ENCODE measurements at places on chromosomes 2 and 18.
A peak's percentile ranks its signal among the peaks of the same experiment; 100 is the strongest.

- DNase-seq = no peak
Measured at GRCh38 chr18:74376523-74376922, 60.9 kb downstream of the C18orf63 start.

- no peak for DNase-seq
Measured at GRCh38 chr2:33607251-33607721, 8.2 kb upstream of the FAM98A start.

DNA sequence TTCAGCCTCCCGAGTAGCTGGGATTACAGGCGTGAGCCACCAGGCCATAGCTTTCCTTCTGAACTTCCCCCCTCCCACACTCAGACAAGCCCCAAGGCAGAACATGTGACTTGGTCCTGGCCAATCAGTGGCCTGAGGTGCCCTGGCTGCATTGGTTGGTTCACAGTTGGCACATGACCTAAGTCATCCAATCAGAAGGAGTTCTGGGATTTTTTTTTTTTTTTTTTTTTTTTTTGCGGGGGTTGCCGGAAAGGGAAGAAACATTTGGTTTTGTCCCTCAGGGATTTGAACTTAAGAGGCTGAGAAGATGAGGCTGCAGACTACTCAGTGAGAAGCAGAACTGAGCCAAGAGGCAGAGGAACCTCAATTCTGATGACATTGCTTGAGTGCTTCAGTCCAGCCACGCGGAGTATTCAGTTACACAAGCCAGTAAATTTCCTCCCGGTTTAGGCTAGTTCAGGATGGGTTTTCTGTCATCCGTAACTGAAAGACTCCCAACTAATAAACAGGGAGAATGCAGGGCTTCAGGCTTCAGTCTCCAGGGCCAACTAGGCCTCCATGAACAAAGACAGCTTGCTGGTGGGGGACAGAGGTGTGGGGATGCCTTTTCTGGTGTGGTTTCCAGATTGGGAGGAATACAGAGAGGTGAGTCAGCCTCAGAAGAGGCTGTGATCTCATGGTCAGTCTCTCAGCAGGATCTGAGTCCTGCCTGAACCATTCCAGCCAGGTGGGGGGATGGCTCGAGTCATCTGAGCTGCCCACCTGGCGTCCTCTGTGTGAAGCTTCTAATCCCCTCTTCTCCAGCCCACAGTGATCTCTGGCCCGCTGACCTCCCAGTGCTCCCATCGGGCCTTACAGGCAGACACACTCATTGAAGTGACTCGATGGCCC lies 9.2 kb downstream of the PTMA start:
- DNase-seq = no peak

GRCh38 chr2:48210189-48210588 lies 303.9 kb upstream of the FBXO11 start:
- no peak for DNase-seq

- no peak for DNase-seq
Measured at GRCh38 chr18:6207116-6207515, 207.6 kb downstream of the L3MBTL4 start.

GRCh38 chr2:191038241-191038725 lies 24.3 kb upstream of the STAT1 start:
- DNase-seq = no peak

GRCh38 chr18:78911751-78912283 lies 67.8 kb upstream of the SALL3 start:
- no peak for DNase-seq

DNA sequence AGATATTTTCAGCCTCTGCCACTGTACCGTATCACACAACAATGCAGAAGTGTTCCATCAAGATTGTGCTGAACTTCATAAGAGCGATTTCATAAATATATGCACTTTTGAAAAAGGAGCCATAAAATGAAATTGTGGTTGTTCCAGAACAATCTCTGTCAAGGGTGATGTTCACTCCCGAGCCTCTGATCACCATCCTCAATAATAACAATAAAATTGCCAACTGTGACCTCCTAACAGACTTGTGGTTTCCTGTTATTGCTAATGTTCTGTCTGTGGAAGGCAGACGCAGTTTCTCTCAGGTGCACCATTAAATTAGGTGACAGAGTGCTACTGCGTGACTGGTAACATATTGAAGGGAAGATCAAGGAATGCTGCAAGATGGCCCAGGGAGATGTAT lies 383.7 kb downstream of the SOCS6 start:
- DNase-seq = no peak

GRCh38 chr2:129801575-129801974 lies 177.9 kb upstream of the RAB6C start:
- no peak for DNase-seq

DNA sequence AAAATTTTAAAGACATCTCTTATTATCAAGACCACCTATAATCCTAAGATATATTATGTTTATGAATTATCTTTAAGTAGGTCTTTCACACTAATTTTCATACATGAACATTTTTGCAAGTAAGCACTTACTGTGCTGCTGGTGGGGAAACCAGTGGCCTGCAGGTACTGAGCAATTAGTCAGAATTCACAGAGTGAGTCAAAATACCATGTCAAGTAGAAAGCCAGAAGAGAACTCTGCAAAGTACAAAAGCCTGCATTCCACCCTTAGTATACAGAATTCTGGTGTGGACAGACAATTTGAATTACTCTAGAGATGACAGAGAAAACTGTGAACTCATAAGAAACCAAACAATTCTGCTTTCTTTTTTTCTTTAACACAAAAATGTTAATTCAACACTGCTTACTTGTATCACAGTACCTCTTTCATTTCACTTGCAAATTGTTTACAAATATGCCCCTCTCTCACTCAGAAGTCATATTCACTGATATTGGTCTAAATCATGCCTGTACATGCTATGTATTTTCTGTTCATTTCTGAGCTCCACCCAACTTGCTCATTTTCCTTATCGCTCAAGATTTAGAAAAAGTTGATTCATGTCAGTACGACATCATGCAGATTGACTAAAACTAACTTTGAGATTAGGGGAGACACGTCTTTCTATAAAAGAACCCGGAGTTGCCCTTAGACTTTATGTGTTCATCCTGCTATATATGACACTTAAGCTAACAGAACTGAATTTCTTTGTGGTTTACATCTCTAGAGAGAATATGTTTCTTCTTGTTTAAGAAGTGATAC lies 182.9 kb downstream of the IKZF2 start:
- DNase-seq = no peak

DNA sequence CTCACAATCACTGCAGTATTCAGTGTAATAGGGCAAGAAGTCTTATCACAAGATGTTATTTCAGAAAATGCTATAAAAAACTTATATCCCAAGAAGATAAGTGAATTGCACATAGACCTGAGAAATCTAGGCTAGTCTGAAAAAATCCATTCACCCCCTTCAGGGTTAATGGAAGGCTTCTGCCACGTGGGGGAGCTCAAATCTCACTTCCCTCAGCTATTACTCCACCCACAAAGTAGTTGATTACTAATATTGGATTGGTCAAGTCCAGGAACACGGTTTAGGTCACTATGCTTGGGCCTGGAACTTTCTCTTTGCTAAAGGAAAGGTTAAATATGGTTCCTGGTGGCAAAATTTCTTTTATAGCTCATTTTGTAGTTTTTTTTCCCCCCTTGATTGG lies 51.2 kb upstream of the ADAM23 start:
- no peak for DNase-seq

GRCh38 chr2:113370478-113371091 lies 66.9 kb upstream of the ZNG1B start:
- DNase-seq = peak; percentile 57

GRCh38 chr2:161044095-161044865 lies 115.9 kb upstream of the TANK start:
- DNase-seq = no peak

DNA sequence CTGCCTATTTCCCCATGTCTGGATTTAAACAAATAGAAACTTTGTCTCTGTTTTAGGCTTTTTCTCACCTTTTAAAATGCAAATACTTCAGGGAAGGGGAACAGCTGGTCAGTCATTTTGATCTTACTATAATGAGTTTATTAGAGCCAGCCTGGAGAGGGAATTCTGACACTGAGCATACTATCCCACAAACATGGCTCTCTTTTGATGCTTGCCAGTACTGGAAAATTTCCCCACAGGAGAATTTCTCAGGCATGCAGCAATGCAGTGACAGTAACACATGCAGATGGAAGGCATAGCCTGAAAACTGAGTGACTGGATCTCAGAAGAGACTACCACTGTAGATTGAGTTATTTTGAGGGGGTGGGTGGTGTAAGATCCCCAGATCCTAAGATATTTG lies 974.3 kb upstream of the CELF4 start:
- no peak for DNase-seq

- DNase-seq = no peak
Measured at GRCh38 chr2:58973811-58974281, 732.7 kb upstream of the FANCL start.

- DNase-seq = no peak
Measured at GRCh38 chr2:53942280-53942679, 28.5 kb downstream of the PSME4 start.

GRCh38 chr18:8908792-8909510 lies 193.5 kb upstream of the NDUFV2 start:
- DNase-seq = no peak

DNA sequence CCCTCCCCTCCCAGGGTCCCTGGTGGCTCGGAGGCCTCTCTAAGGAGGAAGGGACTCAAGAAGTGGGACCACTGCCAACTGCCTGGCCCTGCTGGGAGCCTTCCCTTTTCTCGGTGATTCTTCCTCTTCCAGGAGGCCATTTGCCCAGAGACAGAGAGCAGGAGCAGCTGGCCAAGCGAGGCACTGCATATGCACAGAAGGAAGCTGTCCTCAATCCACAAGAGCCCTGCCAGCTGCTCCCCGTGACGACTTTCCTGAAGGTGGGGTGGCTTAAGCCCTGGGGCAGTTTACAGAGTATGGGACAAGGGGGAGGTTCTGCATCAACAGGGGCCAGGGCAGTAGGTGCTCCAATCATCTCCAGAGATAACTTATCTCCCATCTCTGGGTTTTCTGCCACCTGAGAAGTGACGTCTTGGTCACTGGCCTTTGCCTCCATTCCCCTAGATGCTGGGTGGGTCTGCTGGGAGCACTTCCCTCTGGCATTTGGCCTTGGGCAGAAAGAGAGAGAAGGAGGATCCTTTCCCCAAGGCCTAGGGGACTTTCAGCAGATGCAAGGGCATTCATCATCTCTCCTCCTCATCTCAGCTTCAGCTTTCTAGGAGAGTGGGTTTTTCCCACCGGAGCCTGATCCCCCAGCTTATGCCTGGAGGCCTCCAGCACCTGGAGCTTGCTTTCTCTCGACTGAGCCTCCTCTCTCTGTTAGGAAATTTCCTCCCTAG lies 28.5 kb downstream of the CIB4 start:
- DNase-seq = no peak

GRCh38 chr18:45805551-45805950 lies 19.9 kb upstream of the SIGLEC15 start:
- no peak for DNase-seq

DNA sequence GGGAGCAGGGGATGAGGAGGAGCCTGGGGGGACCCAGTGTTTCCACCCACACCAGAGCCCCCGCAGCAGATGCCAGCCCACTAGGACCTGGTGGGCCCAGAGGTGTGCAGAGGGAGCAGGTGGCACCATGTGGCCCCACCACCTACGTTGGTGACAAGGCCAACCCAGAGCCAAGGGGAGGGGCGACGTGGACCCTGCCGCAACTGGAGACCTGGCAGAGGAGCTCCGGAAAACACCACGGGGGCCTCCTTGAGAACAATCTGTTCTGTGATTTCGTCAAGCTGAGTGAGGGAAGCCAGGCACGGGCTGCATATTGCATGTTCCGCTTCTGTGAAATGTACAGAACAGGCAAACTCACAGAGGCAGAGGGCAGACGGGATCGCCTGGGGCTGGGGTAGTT lies 49.1 kb upstream of the GPC1 start:
- DNase-seq = no peak

DNA sequence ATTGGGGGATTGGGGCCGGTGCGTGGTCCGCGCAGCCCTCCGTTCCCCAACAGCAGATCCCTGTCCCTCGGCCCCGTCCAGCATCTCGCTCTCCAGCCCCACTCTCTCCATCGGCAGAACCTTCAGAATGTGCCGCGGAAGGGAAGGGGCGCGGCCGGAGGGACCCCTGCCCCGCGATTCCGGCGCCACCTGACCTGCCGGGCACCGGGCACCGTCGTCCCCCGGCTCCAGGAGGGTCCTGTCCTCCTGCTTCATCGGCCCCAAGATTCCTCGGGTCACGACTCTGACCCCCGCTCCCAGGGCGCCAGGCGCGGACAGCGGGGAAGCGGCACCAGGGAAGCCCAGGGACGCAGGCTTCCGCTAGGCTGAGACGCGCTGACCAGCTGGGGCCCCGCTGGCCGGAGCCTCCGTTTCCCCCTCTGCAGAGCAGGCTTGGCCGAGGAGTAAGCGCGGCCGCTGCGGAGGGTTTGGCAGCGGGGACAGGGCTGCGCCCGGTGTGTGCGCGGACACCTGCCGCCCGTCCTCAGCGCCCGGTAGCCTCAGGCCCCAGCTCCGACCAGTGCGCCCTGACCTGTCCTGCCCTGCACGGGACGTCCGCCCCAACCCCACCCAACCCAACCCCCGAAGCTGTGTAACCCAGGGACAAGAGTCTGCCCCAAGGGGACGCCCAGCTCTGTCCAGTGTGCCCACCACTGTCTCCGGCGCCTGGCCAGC lies 16.8 kb upstream of the BOK start:
- no peak for DNase-seq

DNA sequence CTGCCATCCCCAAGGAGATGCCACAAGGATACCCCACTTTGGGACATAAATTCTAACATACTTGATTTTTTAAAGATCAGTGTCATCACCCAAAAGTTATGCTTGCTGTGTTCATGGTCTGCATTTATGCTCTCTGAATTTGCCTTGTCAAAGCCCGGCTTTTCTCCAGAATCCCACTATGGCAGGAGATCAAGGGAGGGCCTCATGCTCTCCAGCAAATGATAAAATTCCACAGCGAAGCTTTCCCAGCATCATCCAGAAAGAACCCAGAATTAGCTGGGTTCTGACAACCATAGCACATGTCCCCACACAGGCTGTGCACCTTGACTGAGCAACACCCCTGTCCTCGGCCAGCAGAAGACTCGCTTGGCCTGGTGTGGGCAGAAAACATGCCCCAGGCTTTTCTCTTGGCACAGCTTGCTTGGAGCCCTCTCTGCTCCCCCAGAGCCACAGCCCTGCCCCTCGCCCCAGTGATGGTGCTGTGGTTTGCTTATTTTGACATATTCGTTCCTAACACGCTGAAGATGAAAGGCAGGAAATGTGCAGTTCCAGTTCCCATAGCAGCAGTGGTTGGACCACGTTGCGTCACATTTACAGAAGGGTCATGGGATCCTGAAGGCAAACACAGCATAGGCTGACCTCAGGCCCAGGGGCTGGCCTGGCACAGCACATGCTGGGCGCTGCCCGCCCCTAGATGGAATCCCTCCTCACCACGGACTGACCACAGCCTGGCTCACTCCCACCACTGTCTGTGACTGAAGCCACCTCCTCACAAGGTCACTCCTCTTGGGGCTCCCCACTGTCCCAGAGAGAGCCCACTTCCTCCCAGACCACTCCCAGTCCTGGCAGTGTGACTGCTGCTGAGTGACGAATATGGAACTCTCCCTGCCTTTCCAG lies 14.1 kb upstream of the CHRNA1 start:
- peak; percentile 58 for DNase-seq

GRCh38 chr2:234558642-234559041 lies 61.8 kb upstream of the ARL4C start:
- no peak for DNase-seq

GRCh38 chr2:151827564-151828142 lies 568 bp downstream of the ARL5A start:
- no peak for DNase-seq
